ENCODE measurements at places on chromosomes 3 and 15. TPM values are rescaled to one million over a fixed set of nuclear protein-coding genes. Genes with fewer than 3 reads are reported as not detected.

The B3GALNT1 gene
- total RNA-seq = 6.8 TPM

DNA sequence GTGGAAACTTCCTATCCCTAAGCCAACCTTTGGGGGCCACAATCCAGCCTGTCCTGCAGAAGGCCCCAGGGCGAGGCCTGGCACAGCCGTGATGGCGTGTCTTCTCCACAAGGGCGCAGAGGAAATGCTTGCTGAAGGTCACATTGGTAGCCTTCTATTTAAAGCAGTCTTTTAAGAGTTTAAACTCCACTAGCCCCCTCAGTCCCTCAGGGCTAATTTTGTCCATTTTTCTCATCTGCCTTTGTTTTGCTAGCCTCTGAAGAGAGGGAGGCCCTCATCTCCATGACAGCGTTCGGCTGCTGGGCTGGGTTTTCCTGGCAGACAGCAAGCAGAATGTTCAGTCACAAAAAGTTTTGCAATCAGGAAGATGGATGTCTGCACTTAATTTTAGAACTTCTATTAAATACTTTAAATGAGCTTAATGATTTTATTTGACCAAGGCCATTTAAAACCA, 40.8 kb downstream of the RARB start:
- no peak for DNase-seq

- no peak for DNase-seq
These were observed 1.3 kb upstream of the LRRC58 start for GRCh38 chr3:120350401-120350941.

- DNase-seq = no peak
These were observed 119.8 kb downstream of the AKAP13 start for GRCh38 chr15:85500060-85500708.

- DNase-seq = no peak
These were observed 467 bp downstream of the PGBD4 start for GRCh38 chr15:34102175-34102925.

- peak; percentile 48 for DNase-seq
These were observed 37.5 kb upstream of the CCR4 start for GRCh38 chr3:32913790-32914446.
